ENCODE measurements at places on chromosomes 11 and 22.

DNA sequence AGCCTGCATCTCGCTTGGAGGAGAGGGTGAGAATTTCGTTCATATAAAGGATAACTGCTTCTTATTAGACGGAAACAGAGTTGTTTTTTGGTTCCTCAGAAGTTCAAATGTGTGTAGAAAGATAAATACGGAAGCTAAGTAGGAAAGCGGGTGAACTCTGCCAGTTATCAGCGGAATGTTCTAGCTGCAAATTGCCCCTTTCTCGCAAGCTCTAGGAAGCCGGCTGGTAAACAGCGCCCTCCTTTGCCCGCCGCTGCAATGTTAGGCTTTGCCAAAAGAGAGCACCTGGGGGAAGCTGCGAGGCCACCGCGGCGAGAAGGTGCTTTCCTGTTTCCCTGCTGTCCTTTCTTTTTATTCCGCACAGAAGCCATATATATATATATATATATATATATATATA lies 67.0 kb downstream of the IGLL5 start:
- no peak for DNase-seq

GRCh38 chr11:76824980-76825725 lies 35.6 kb upstream of the ACER3 start:
- DNase-seq = peak; percentile 67

GRCh38 chr11:2363577-2364370 lies 13.3 kb upstream of the CD81 start:
- no peak for DNase-seq

GRCh38 chr11:62411524-62411923 lies 7.3 kb upstream of the SCGB1A1 start:
- no peak for DNase-seq

DNA sequence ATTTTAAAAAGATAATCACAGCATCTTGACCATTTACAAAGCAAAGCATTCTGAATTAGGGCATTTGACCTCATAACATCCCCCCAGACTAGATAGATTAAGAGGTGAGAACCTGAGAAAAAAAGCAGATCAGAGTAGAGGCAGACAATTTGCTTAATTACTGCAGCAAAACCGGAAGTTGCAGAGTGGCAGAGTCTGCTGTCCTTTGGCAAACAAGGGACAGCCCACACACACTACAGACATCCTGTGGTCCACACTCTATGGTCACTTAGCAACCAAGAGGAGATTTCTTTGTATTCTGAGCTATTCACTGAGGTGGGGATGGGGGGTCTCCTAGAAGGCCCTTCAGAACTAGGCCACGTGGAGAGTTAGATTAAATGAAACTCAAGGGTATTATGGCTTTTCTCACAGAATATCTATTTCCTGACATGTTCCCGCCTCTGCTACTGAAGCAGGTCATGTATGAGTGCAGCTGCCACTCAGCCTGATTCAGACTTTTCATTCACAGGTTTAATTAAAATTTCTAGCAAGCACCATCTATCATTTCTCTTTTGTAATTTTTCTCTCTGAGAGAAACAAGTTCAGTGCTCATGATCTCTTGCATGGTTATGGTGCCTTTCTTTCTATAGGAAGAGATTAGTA lies 48.5 kb downstream of the SVIP start:
- DNase-seq = no peak

GRCh38 chr22:28032861-28033260 lies 113.8 kb upstream of the PITPNB start:
- no peak for DNase-seq

- DNase-seq = no peak
Measured at GRCh38 chr22:45878901-45879551, 97.9 kb downstream of the WNT7B start.

DNA sequence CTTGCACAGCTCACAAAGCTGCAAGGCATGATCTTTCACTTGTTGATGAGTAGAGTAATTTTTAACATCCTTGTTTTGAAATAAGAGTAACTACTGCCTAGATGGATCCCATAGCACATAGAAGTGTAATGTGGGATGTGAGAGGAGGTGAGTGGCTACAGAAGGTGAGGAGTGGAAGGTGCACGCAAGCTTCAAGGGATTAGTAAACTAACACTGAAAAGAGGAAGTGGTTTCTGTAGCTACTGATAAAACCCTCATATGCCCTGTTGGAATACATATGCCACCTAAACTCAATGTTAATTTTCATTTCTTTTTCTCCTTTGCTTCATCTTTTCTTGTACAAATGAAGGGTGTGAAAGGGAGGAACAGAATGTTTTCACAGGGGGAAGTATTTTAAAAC lies 22.0 kb upstream of the CTSC start:
- no peak for DNase-seq

DNA sequence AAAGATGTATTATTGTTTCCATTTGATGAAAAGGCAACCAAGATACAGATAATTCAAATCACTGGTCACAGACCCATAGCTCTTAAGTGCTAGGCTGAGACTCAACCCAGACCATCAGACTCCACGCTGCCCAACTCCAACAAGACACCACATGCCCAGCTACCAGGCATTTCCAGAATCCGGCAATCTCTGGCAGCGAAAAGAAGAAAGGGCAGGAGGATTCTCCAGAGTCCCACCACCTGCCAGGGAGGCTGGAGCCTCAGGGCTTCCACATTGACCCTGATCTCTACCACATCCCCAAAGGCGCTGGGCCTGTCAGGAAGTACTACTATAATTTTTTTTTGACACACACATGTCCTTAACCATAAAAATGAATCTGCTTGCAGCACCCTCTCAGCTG lies 61.4 kb upstream of the ARFGAP3 start:
- DNase-seq = no peak

DNA sequence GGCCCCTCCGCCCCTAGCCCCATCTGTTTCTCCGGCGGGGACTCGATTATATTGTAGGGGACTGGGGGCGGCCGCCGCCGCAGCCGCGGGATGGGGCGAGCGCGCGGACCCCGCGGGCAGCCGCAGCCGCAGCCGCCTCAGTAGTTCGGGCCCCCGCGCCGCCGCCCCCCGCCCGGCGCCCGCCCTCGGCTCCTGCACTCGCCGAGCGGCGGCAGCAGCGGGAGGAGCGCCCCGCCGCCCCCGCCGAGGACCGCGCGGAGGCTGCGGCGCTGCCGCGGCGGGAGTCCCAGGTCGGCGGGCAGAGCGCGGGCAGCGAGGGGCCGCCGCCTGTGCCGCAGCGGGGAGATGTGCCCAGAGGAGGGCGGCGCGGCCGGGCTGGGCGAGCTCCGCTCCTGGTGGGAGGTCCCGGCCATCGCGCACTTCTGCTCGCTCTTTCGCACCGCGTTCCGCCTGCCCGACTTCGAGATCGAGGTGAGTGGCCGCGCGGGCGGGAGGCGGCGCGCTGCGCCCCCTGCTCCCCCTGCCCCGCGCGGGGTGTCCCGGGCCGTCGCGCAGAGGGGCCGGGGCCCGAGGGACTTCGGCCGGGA lies at the start of gene CECR2:
TSS of gene CECR2 (plus strand) at position 22 of the 587 bp plus-strand sequence. CDS start at position 346, 324 bp downstream.
- DNase-seq = no peak

Measured in HFFc6 (cell line).